Activated CD8-positive, alpha-beta T cell treated with anti-CD3 and anti-CD28 coated beads for 36 hours (primary cell): ENCODE measurements at places on chromosomes 11 and 22.

- no peak overlapping the region for H3K4me3 ChIP-seq
- no peak overlapping the region for H3K27ac ChIP-seq
- H3K4me1 ChIP-seq = no peaks in the 10 kb centered on the region
- no peaks in the 10 kb centered on the region for H3K36me3 ChIP-seq
Observed at GRCh38 chr11:105429096-105429910, 180.6 kb upstream of the GRIA4 start.

DNA sequence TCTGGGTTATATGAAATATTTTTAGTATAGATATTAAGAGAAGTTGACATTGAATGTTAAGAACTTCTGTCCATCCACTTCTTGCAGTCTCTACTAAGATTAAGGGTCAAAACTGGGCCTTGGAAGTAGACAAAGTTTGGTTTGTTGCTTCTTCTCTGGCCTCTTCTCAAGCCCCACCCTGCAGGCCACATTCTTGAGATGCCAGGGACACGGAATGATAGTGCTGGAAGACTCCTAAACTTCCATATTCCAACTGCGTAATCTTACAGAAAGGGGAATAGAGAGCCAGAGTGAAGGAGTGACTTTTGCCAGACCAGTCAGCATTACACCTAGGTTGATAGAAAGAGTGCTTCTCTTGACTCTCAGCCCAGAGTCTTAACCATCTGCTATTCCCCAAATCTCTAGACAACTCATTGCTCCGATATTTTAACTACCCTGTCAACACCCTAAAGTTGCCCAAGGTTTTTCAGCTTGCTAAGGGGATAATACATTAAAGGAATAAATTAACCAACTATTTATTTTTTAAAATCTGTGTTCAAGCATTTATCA lies 136.4 kb upstream of the SYN3 start:
- H3K27me3 ChIP-seq = peaks cover 6% of the 10 kb centered on the region
- no peaks in the 10 kb centered on the region for H3K36me3 ChIP-seq
- no peak for DNase-seq
- H3K4me3 ChIP-seq = no peak overlapping the region
- no peaks in the 10 kb centered on the region for H3K4me1 ChIP-seq

- no peak overlapping the region for H3K4me3 ChIP-seq
- peaks cover 9% of the 10 kb centered on the region for H3K4me1 ChIP-seq
- no peak for DNase-seq
- no peak overlapping the region for H3K27ac ChIP-seq
- H3K36me3 ChIP-seq = no peaks in the 10 kb centered on the region
- H3K27me3 ChIP-seq = peaks cover 30% of the 10 kb centered on the region
Observed at GRCh38 chr11:17414992-17415391, 26.5 kb upstream of the KCNJ11 start.

GRCh38 chr22:24482998-24483397 lies 12.1 kb upstream of the UPB1 start:
- DNase-seq = no peak
- H3K27me3 ChIP-seq = no peaks in the 10 kb centered on the region
- H3K4me3 ChIP-seq = no peak overlapping the region

DNA sequence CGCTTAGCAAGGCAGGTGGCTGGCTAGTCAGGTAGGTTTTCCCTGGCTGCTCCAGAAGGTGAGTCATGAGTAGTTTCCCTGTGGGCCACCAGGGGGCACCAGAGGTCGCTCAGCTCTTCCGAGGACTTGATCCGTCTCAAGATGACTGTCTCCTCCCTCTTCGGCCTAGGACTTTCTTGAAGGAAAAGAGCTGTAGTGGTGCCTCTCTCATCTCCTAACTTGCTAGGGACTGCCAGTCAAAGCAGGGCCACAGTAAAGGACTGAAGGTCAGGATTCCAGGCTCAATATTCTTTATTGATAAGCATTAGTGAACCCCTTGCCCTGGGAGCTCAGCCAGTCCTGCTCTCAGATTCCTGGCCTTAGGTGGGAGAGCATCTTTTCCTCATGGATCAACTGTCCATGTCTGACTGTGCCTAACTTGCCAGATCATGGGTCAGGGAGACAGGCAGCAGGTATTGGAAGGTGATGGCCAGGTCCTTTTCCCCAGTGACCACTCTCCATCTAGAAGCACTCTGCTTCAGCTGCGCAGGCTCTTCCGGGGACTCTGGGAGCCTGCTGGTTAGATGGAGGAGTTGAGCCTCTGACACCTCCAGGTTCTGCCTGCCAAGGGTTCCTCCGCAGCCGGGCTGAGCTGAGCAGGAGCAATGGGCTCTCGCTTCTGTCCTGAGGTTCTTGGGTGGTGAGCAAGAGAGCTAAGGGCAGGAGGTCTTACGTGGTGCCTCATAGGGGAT lies 1.9 kb downstream of the POLD4 start:
- peak overlapping the region; percentile 73 for H3K27ac ChIP-seq
- H3K4me1 ChIP-seq = peaks cover 41% of the 10 kb centered on the region
- H3K36me3 ChIP-seq = peaks cover 1% of the 10 kb centered on the region
- peak overlapping the region; percentile 83 for H3K4me3 ChIP-seq

DNA sequence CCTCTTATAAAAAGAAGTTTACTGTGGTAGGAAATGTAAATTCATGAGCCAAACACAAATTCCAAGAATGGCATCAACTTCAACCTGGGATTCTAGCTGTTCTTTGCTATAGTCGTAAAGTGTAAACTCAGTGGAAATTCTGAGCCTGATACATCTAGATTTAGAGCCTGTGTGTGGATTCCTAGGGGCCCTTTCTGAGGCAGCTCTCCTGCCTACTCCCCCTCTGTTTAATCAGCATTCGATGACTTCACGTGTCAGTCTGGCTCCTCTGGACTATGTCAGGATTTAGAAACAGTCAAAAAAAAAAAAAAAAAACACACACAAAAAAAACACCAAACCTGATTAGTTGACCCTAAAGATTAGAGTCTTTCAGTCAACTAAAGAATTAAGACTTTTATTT lies 93.1 kb upstream of the SC5D start:
- H3K36me3 ChIP-seq = no peaks in the 10 kb centered on the region
- no peak overlapping the region for H3K27ac ChIP-seq
- no peak for DNase-seq

- H3K36me3 ChIP-seq = no peaks in the 10 kb centered on the region
- no peak overlapping the region for H3K27ac ChIP-seq
- no peaks in the 10 kb centered on the region for H3K27me3 ChIP-seq
- no peak overlapping the region for H3K4me3 ChIP-seq
Observed at GRCh38 chr11:117514256-117514655, 186.6 kb downstream of the CEP164 start.

- H3K27me3 ChIP-seq = no peaks in the 10 kb centered on the region
- H3K4me1 ChIP-seq = peaks cover 22% of the 10 kb centered on the region
- peaks cover 14% of the 10 kb centered on the region for H3K36me3 ChIP-seq
- no peak overlapping the region for H3K4me3 ChIP-seq
Observed at GRCh38 chr22:44728761-44729324, 23.5 kb upstream of the ARHGAP8 start.
